ENCODE measurements at places on chromosomes 2 and 18. TPM values are rescaled to one million over a fixed set of nuclear protein-coding genes. Genes with fewer than 3 reads are reported as not detected.

DNA sequence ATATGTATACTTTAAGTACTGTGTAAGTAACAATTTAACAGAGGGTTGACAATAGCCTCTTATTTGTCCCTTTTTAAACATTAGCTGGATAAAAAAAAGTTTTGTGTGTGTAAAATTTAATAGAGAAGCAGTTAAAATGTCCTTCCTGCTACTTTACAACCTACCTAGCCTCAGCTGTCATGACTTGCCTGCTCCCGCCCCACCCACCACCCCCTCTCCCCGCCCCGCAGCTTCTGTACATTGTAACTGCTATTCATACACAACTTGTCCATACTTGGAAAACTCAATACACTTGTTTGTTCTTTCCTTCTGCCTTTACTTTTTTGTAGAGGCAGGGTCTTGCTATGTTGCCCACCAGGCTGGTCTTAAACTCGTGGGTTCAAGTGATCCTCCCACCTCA lies 19.5 kb downstream of the RELCH start:
- no peak for DNase-seq

DNA sequence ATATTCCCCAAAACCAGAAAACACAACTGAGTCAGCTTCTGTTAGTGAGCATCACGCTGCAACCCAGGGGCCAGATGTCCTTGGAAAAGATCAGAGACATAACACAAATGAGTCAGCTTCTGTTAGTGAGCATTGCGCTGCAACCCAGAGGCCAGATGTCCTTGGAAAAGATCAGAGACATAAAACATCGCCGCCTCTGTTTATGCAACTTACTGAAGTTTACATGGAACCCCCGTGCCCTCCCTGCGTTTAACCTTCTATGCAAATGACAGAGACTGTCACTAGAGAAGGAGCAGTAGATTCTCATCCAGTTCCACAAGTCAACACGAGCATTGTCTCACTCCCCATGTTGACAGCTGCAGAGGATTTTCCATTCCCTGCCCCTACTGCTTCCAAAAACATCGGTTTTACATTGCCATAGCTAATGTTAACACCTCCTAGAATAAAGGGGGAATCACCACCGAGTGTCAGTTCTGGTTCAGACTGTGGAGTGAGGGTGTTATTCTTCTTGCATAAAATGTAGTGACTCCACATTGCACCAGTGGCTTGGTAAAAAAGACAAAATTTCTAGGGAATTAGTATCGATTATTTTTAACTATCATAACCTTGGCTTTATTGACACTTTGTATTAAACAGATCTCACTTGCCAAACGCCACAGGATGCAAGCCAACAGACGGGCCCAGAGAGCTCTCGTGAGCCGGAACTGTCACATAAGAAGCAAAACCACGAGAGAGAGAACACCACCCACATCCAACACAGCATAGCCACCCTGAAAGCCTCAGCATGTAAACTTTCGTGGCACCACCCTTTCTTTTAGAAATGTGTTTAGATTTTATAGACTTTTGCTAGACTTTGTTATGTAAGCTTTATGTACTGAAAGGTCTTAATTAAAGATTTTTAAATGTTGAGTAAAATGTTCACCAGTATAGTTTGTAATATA lies 87.7 kb downstream of the SH3YL1 start:
- DNase-seq: no peak

DNA sequence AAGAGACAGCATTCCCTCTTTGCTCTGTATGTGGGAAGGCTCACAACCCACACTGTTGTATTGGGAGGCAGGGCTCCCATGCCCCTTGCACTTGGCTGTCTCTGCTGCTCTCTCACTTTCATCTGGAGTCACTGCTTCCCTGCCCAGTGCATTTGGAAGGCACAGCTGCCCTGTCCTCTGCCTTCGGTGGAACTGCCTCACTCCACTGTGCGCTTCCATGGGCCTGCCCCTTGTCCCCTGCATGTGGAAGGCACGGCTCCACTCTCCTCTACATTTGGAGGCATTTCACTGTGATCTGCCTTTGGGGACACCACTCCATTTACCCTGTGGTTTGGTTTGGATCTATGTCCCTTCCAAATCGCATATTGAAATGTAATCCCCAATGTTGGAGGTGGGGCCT lies 9.1 kb upstream of the PROM2 start:
- DNase-seq: no peak

GRCh38 chr2:121232626-121233265 lies 52.3 kb downstream of the TFCP2L1 start:
- no peak for DNase-seq

DNA sequence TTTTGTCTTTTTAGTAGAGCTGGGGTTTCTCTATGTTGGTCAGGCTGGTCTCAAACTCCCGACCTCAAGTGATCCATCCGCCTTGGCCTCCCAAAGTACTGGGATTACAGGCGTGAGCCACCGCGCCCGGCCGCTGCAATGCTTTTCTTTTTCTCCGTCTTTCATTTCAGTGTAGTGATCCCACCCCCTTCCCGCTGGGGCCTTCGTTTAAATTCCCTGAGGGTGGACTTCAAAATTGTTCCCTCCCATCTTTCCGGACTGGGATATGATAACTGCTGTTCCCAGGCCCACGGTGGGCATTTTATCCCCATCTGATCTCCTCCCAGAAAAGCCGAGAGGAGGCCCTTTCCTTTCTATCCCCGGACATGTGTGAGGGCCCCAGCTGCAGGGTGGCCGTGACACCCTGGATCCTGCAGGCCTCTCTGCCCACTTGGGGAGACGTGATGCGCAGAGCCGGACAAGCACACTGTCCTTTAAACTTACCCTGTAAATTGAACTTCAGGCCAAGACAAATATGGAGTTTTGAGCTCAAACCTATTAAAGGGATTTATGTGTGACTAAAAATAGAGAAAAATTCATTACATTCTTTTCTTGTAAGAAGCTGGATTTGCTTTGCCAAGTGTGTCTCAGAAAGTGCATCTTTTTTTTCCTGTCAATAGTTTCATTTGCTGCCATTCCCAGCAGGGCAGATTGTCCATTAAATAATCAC lies 54.5 kb upstream of the AFF3 start:
- DNase-seq: no peak

DNA sequence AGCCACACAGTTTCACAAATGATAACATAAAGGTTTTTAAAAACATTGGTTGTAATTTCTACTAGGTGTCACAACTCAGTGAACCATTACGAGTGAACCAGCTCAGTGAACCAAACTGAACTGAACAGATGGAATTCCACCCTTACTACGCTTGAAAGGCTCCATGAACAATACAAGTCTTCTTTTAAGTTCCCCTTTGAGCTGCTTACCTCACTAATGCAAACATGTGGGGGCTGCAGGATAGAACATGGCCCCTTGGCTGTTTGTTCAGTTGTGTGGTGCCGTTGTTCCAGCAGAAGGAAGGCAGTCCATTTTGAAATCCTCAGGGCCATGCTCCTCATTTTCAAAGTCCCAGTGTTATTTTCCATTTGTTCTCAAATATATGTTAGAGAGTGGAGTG lies 30.7 kb upstream of the KLHL14 start:
- no peak for DNase-seq

GRCh38 chr2:148557844-148558436 lies 86.6 kb upstream of the EPC2 start:
- DNase-seq: no peak

HOXD12 gene
- not detected for total RNA-seq

GRCh38 chr2:56334622-56335021 lies 150.8 kb downstream of the CCDC85A start:
- DNase-seq: no peak
